NCI-H1092 (cell line): ENCODE measurements at places on chromosomes 5 and 9.

- no peak for DNase-seq
These were observed 481.4 kb downstream of the AGTPBP1 start for GRCh38 chr9:85260275-85260845.

DNA sequence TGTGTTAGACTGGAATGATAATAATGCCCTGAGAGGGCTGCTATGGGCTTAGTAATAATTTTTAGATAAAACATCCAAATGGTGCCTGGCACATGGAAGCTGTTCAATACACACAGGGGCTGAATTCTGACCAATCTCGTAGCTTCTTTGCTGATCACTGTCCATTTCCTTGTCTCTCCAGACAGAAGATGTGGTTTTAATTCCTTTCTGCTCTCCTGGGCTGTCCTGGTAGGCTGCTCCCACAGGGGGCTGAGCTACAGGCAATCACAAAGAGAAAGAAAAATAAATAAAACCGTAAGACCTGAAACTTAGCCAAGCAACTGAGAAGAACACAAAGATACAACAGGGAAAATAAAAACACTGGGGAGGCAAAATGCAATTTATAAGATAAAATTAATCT lies 136.5 kb downstream of the CDK5RAP2 start:
- no peak for DNase-seq

GRCh38 chr9:35629597-35629996 lies 11.4 kb upstream of the CD72 start:
- DNase-seq, result no peak

GRCh38 chr9:69637193-69637816 lies 34.9 kb downstream of the APBA1 start:
- no peak for DNase-seq

DNA sequence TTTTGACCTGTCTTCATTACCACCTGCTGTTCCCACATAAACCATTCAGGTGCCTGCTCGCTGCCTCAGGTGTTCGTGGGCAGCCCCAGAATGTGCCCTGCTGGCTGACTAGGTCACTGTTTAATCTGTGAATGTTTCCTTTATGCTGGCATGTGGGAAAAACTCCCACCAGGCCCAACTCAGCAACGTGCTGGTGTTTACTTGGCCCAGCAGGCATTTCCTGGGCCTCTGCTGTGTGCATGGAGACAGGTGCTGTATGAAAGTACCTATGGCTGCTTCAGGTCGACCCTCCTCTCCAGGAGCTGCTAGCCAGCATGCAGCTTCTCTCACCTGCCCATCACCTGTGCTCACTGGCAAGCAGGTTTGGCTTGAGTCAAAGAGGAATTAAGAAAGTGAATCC lies 65.8 kb downstream of the RAD23B start:
- DNase-seq, result no peak

- DNase-seq, result no peak
These were observed 204.8 kb downstream of the TLE4 start for GRCh38 chr9:79776581-79776980.

DNA sequence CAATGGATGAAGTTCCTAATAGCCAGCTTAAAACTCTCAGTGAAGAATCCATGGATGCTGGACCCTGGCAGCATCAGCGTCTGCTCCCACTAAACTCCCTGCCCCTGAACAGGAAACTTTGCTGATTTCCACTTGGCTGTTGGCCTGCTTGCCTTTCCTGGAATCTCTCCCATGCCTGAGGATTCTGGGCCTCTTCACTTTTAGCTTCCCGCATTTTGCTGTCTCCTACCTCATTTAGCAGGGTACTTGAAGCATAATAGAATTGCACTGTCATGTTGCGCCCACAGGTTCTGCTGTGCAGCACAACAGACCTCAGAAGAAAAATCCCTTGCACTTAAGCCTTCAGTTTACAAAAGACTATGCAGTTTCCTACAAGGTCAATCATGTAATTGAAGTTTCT lies 127.6 kb downstream of the DROSHA start:
- DNase-seq, result no peak

- no peak for DNase-seq
These were observed 252.3 kb downstream of the IZUMO3 start for GRCh38 chr9:24293386-24293785.

DNA sequence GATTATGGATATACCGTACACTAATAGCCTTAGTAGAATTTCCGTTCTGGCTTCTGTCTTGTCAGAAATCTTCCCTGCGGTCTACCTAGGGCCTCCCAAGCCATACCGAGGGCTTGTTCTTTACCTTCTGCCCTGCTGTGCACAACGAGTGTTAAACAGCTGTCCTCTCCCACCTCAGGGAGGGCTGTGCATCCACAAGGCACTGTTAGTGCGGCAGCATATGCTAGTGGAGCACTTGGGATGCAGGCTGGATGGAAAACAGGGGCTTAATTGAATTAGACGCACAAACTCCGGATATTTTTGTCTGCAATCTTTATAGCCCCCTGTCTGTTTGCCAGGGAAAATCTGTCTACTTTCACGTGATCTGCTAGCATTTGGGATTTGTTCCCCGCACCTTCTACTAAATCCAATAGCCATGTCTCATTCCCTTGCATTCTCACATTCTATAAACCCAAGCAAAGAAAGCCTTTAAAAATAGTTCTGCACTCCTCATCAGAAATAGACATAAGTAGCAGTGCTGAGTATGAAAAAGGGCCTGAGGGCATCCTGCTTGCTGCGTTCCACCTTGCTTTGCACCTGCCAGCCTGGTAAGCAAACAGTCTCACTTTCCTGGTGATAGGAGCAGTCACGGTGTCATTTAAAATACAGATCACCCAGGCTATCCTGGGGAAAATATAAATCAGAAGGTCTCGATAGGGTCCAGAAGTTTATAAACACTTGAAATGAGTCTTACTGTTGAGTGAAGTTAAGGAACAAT lies 382.6 kb downstream of the RASEF start:
- DNase-seq, result no peak

DNA sequence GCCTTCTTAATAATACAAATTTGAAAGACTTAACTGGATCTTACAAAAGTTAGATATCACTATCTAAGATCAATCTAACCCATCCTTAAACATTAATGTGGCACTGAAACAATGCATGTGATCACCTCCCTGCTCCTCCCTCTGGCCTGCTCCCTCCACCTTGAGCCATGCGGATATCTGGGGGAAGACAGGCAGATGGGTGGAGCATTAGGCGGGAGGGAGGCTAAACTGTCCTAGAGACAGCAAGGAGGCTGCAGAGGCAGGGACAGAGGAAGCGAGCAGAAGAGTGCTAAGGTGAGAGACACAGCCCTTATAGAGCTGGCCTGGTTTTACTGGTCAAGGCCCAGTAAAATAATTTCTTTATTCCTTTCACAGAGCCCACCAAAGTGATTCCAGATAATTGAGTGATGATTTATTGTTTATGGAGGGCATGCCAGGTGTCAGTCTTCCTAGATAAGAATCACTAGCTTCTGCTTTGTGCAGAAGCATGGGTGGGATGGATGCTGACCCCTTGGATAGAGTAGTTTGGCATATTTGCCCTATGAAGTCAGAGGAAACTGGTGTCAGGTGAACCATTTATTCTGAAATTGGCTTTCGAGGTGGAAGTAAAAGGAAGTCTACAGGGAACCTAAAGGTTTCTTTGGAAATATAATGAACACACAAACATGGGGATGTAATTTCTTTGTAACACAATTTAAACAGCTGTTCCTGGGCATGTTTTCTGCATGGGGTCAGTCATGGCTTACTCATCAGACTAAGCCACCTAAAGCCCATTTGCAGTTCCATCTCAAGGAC lies 188.3 kb downstream of the GNAQ start:
- no peak for DNase-seq

- DNase-seq, result no peak
These were observed 418.1 kb upstream of the KLF4 start for GRCh38 chr9:107907715-107908114.
